Stimulated activated CD4-positive, alpha-beta T cell treated with anti-CD3 and anti-CD28 coated beads, Interleukin-15, amount 100 ng/mL, for 1 hour (primary cell): ENCODE measurements at places on chromosomes 4 and X.

DNA sequence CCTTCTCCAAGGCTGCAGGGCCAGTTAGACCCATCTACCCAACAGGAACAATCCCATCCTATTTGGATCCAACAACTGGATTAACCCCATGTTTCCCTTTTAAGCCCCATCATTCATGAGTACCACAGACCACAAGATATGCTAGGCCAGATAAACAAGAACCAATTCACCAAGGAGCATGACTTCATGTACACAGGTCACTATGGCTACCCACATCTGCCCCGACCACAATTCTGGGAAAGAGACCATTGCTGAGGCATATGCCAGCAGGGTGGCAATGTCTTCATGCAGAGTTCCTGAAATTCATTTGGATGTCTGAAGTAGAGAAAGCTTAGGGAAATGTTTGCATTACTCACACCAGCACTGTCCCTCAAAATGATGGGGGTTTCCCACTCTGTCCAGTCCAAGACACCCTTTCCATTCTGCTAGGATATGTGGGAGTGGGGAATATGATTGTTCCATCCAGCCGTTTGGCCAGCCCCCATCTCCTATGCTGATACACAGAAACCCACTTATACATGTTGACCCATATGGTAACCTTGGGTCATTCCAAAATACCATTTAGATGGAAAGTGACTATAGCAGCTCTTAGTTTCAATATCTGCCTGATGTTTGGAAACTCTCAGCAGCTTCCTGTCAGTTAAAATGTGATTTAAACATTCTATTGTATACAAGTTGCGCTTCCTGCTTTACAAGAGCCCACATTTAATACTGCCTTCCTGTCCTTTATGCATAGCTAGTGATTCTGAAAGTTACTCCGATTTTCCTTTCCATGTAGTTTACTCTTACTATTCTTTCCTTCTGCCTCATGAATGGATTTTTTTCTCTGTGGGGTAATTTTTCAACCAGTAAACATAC, 129.0 kb downstream of the AMMECR1 start:
- no peak for DNase-seq

DNA sequence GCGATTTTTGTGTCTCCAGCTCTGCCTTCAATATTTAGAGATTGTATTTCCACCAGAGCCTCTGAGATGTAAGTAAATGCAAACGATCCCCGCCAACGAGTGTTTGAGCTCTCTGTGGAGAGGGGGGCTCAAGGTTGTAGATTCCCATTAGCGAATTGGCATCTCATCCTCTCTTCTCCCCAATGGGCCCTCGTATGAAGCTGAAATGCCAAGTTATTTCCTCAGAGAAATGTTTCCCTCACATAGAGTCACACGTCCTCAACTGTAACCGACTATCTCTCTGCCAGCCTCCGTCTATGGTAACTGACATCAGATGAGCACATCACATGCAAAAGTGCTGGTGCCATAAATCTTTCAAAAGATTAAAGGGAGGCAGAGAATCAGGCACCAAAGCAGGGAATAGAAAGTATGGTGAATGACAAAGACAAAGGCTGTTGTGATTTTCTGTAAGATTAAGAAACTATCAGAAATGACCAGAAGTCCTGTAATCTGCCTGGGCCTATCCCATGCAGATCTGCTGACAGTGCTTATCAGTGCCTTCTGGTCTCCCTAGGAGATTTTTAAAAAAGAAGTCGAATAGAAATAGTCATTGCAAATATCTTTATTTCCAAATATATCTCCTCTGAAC, 157.1 kb downstream of the PDGFRA start:
- DNase-seq: no peak

DNA sequence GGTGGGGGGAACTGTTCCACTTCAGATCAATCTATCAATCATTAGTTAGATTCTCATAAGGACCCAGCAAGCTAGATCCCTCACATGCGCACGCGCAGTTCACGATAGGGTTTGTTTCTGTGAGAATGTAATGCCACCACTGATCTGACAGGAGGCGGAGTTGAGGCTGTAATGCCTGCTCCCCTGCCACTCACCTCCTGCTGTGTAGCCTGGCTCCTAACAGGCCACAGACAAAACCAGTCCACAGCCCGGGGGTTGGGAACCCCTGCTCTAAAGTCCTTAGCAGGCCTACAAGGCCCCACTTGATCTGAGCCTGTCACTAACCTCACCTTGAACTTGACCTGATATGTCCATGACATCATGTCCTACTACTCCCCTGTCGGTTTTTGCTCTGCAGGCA, 30.3 kb downstream of the ARL9 start:
- DNase-seq: no peak

GRCh38 chrX:4851534-4851933, 1138.1 kb upstream of the PRKX start:
- no peak for DNase-seq

DNA sequence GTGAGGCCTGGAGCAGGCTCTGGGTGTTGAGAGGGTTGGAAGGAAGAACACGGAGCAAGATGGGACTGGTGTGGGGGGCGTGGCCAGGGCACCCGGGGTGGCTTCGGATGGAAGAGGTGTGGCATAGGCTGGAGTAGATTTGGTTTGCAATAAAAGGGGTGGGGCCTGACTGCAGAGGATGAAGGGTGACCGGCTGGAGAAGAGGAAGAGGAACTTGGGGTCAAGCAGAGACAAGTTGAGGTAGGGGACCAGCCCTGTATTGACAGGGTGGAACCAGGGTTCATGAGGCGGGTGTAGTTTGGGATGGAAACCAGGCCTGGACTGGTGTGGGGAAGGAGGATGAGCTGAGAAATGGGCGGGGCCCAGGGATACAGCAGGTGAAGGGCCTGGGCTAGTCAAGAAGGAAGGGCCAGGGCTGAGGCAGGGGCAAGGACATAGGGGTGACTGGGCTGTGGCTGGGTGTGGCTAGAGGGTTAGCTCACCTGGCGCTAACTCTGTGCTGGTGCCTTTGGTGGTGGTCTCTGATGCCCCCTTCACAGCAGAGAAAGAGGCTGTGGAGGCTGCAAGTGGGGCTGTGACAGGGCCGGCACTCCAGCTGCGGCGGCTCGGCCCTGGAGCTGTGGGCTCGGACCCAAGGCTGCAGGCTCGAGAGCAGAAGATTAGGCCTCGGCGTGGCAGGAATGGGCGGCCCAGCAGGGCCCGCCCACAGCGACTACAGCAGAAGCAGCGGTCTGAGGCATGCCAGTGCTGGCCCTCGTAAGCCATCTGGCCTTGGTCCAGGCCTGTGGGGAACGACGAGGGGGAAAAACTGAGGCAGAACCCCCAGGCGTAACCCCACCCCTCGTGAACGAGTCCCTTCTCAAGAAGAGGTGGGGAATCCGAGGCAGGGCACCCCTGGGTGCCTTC, 5.0 kb downstream of the PLP2 start:
- no peak for DNase-seq

GRCh38 chrX:113828470-113828869, 755.4 kb upstream of the HTR2C start:
- DNase-seq: no peak

- no peak for DNase-seq
Observed at GRCh38 chrX:132742246-132742645, 216.2 kb downstream of the HS6ST2 start.

DNA sequence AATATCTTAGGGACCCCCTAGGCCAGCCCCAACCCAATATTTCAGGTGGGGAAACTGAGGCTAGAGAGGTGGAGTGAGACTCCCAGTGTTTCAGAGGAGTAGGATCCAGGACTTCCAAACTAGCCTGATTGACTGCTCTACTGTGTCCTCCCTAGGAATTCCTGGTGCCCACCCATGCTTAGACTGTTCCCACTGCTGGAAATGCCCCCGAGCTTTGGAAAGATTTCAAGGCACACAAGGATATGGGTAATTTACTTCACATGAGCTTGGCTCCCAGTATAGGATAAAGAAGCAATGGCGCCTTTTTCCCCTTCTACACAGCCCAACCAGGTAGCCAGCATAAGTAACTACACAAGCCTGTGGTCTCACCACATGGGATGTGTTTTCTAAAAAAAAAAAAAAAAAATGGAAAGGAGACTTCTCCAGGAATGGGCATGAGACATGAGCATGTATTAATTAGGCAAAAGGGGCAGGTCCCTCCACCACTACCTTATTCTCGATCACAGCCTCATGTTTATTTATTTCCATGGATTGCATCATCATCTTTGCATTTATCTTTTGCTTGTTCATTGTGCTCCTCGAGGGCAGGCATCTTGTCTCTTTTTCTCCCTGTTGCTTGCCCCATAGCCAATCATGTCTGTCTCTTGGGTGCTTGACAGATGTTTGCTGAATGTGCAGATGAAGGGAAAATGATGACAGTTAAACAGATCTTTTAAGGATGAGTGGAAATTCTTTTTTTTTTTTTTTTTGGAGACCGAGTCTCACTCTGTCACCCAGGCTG, 66.7 kb downstream of the DRD5 start:
- no peak for DNase-seq

DNA sequence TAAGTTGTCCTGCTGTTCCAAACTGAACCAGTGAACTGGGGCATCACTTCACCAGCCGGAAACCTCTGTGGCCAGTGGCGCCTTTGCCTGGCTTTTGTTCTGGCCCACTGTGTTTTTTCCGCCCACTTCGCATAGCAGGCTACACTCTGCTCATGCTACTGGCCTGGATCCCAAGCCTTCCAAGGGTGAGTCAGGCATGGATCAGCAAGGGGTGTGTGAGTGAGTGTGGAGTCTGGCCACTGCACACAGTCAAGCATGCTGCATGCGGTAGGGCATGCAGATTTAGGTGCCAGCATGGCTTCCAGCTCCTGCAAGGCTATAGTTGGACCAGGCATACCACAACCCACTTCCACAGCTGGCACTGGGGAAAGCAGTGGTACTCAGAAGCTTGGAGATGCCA, 1967.9 kb downstream of the C4orf33 start:
- DNase-seq: no peak

DNA sequence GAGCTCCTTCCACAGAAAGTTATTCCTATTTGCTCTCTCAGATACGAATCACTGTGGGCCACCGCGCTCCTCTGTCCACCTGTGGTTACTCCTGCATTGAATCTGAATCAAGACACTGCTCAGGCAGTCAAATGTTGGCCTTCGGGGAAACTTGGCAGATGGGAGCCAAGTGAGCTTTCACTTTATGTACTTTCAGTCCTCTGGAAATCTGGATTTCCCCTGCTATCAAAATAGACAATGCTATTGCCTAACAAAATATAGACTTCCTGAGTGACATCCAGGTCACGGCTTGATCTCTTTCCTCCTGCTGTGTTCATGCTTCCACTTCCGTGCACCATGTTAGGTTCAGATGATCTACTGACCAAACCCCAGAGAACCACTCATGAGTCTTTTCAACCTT, 43.8 kb downstream of the FHL1 start:
- DNase-seq: no peak

GRCh38 chr4:138629669-138630068, 385.9 kb upstream of the NOCT start:
- no peak for DNase-seq

DNA sequence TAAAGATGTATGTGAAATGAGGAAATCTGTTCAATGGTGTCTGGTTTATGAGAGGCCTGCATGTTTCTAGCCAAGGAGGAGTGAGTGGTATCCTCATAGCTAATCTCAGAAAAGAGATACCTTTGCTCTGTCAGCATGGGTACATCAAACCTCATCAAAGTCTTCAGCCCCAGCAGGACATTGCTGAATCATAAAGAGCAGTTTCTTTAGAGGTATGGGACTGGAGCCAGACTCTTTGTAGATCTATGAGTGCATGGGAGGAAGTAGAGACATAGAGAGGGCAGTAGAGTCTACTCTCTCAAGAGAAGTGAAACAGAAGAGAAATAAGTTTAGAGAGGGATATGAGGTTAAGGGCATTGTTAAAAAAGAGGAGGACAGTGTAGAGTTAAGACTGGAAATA, 1950.9 kb downstream of the ARAP2 start:
- DNase-seq: no peak

DNA sequence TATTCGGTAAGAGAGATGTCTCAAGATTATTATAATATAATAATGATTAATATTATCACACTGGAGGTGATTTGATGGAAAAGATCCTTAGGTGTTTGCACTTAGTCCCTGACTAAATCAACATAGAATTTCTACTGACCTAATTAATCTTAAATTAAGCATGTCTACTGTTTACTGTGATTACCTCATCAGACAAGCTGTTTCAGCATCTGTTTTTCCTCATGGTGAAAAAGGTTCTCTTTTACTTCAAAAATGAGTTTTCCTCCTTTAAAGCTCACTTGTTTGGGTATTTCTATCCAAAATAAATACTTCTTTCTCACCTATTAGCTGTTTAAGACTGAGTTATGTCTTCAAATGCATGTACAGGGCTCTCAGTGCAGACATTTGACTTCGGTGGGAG, 407.8 kb downstream of the NKX6-1 start:
- DNase-seq: no peak

DNA sequence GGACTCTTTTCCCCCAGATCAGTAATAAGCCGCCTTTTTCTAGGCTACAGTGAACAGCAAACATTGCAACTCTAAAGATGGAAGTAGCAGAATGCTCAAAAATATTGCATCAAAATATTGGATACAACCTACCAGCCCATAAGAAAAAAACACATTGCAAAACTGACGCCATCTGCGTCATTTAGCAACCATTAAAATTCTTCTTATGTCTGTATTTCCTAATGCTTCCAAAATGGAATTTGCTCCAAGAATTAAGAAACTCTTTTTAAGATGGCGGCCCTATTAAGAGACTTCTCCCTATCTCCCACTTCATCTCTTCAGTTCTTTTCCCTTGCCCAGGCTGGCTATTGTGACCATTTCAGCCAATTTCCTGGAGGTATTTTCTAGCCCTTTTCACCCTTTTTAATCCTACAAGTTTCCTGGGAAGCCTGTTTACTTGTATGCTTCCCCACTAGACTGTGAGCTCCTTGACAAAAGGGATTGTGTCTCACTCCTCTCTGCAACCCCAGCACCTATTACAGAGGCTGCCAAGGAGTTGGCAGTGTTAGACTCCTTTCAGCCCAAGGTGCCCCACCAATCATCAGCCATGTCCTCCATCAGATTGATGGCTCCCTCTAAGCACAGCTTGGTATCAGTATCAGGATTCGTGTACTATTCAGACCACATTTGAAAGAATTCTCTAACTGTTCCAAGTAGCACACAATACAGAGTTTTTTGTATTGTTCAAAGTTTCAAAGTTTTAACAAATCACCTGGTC, 4.4 kb downstream of the GPC3 start:
- no peak for DNase-seq

DNA sequence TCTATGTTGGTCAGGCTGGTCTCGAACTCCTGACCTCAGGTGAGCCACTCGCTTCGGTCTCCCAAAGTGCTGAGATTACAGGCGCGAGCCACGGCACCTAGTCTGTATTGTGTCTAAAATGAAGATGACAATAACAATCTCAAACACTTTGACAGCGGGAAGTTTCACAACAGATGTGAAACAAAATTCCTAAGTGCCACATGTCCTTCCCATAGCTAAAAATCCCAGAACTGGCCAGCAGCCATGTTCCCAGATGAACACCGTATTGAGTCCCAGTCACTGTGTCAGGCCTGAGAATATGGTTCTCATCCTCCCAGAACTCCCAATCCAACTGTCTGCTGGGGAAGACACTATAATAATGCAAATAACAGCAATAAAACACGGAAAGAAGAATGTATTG, 16.4 kb upstream of the KLHL8 start:
- no peak for DNase-seq
